ENCODE measurements at places on chromosomes 2 and 18.

DNA sequence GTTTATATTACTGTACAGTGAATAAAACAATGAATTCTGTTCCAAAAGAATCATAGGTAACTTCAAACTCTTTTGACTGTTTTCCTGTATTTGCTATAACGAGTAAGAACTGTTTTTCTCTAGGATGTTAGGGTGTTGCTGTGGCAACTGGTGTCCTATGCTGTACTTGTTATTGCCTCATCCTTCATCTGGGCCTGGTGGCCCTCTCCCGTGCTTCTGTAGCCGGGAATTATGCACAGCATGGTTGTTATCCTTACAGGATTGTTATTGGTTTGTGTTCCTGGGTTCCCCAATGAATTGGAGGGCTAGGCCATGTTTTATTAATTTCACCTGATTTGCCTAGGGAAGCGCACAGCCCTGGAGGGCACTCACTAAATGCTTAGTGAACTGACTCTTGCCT, 279.2 kb downstream of the PTPRM start:
- no peak for DNase-seq

GRCh38 chr2:230666885-230667712, 45.5 kb upstream of the CAB39 start:
- DNase-seq: no peak

DNA sequence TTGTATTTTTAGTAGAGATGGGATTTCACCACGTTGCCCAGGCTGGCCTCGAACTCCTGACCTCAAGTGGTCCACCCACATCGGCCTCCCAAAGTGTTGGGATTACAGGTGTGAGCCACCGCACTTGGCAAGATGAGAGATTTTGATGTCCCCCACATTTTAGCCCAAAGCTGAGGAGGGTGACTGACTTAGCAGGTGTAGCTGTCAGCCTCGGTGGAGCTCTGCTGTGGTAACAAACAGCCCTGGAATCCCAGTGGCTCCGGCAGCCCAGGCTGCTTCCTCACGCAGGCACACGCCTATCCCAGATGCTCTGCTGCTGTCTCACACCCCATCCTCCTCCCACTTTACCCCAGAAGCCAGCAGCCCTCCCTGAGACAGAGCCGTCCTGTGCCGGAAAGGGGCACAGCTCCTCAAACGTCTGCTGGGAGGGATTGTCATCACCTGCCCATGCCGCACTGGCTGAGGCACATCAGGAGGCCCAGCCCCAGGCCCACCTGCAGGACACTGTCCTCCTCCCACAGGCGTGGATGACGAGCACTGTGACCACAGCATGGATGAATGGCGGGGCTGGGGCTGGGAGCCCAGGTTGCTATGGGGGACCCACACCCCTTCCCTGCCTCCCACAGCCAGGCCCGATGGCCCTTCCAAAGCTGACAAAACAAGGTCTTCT, 10.6 kb upstream of the BOK start:
- DNase-seq: no peak

- DNase-seq: no peak
These were observed 1214.4 kb downstream of the LRP1B start for GRCh38 chr2:140916410-140916809.

GRCh38 chr18:23725827-23726661, 36.8 kb downstream of the LAMA3 start:
- DNase-seq: no peak

DNA sequence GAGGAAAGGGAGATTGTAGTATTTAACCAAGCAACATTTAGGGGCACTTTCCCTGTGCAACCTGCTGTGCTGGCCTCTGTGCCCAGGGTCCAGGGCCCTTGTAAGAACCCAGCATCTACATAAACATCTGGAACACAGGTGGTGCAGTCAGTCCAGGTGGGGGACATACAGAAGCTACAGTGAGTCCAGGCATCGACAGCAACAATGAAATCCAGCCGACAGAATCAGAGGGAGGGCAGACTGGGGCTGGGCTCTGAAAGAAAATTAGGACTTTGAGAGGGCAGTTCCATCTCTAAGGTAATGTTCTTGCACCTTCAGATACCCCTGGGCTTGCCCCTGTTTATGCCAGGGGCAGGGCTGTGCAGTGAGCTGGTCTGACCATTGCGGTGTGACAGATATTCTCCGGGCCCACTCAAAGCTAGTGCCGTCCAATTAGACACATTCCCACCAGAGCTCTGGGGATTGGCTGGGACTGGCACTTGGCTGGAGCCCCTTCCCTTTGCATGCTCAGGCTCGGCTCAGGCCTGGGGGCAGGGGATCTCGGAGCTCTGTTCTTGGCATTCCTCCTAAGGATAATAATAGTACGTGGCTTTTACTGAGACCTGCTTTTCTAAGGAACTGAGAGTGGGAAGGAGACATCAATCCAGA, 5.4 kb downstream of the LBH start:
- no peak for DNase-seq

- no peak for DNase-seq
These were observed 241.6 kb downstream of the PIK3C3 start for GRCh38 chr18:42196651-42197050.

DNA sequence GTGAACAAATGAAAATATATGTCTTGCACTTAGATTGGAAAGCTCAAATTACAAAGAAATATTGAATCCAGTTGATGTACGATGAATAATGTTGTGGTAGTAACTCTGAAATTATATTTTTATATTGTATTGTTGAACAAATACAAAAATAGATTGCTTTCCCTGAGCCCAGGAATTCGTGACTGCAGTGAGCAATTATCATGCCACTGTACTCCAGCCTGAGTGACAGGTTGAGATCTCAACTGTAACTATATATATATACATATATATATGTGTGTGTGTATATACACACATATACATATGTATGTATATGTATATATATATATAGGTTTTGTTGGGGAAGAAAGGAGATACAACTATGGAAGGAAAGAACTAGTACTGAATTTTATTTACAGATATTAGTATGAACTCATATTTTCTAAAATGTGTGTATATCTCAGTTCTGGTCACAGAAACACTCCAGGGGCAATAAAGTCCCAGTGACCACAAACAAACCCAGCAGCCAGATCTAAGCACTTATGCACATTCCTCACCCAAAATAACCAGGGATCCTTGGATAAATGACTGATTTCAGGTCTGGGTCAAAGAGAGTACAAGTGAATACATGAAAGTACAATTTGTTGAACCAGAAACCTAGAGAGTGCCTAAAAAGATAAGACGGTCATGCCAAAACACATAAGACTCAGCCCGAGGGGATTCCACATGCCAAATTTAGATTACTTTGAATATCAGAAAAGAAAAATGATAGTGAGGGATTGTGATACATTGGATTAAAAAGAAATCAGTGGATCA, 146.3 kb downstream of the TMX3 start:
- no peak for DNase-seq

GRCh38 chr2:160584972-160585494, 91.4 kb upstream of the RBMS1 start:
- DNase-seq: no peak
